Femur (tissue), 1 donor: ENCODE measurements at places on chromosomes 4 and X.
A peak's percentile ranks its signal among the peaks of the same experiment; 100 is the strongest.

DNA sequence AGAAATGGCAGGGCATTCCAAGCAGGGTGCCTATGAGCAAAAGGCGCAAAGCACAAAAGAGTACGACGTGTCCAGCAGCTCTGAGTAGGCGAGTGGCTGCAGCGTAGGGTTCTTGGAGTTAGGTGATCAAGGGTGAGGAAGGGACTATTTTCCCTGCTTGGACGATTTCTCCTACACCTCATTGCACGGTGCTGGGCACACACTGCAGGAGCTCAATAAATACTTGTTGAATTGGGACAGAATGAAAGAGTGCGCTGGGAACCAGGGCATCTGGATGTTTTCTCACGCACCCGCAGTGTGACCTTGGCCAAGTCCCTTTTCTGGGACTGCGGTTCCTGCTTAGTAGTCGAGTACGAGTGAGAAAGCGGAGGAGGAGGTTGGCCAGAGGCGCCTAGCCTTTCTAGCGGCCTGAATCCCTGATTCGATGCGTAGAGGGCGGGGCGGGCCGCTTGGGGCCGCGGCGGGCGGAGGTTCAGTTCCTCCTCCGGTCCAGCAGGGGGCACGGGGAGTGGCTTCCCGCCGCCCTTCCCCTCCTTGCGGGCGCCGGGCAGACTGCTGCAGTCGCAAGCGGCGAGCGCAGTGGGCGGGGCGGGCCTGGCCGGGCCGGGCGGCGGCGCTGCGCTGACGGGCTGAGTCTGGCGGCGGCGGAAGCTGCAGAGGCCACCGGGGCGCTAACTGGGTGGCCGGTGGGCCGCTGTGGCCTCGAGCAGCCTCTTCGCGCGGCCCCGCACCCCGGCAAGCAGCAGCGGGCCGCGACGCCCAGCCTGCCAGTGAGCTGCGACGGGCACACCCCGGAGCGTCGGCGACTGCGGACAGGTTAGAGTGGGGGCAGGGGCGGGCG, at the start of gene FAM199X:
Gene FAM199X (plus strand): TSS at position 560 of the 841 bp plus-strand sequence. CDS start 333 bp downstream, outside the sequence.
- DNase-seq, result peak; percentile 92

GRCh38 chrX:14942341-14942740, 69.1 kb downstream of the MOSPD2 start:
- DNase-seq, result no peak

GRCh38 chr4:86948276-86948675, 13.5 kb downstream of the AFF1 start:
- DNase-seq, result no peak

DNA sequence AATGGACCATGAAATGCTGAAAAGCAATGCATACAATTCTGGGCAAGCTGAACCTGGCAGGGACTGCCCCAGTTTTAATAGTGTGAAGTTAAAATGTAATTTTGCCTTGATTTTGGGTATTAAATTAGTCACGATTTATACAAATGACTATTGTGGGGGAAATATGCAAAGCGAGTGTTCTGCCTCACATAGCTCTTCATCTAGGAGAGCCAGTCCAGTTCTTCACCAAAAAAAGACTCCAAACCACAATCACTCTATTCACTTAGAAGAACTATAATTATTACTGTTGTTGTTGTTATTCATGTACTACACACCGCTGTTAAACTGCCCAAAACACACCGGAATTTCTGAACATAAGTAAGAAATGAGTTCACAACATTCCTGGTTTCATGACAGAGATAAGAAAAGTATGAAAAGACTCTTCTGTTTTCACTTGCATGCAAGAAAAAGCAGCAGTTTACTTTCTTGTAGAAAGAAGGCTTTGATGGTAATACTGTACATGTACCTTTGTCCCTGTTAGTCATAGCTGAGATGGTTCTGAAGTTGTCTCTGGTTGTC, 101.9 kb downstream of the QRFPR start:
- DNase-seq, result no peak

DNA sequence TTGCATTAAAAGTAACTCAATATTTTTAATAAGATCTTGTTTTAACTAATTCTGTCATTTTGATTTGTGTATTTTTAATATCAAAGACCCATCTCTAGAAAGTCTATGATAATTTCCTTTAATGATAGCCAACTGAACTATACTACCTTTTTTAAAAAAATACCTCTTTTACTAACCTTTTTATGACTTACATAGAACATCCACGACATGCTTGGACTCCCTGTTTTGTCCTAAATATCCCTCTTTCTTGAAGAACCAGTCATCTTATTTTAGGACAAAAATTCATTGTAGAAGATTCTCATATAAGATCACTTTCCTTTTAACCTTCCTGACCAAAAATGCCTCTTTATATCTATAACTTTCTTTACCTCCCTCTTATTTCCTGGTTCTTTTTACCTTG, 76.8 kb upstream of the GC start:
- no peak for DNase-seq

- no peak for DNase-seq
These were observed 5.7 kb downstream of the ELK1 start for GRCh38 chrX:47644557-47645091.

DNA sequence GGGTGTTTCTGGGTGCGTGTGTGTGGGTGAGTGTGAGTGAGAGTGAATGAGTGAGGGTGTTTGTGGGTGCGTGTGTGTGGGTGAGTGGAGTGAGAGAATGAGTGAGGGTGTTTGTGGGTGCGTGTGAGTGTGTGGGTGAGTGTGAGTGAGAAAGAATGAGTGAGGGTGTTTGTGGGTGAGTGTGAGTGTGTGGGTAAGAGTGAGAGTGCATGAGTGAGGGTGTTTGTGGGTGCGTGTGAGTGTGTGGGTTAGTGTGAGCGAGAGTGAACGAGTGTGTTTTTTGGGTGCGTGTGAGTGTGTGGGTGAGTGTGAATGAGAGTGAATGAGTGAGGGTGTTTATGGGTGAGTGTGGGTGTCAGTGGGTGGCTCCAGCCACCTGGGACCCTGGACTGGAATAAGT, 1676.1 kb upstream of the TENM3 start:
- DNase-seq, result no peak

- peak; percentile 73 for DNase-seq
These were observed at the start of gene UCHL1 for GRCh38 chr4:41256740-41257256. Gene UCHL1 (plus strand): TSS chr4:41256928. CDS start chr4:41256977, 49 bp downstream.

DNA sequence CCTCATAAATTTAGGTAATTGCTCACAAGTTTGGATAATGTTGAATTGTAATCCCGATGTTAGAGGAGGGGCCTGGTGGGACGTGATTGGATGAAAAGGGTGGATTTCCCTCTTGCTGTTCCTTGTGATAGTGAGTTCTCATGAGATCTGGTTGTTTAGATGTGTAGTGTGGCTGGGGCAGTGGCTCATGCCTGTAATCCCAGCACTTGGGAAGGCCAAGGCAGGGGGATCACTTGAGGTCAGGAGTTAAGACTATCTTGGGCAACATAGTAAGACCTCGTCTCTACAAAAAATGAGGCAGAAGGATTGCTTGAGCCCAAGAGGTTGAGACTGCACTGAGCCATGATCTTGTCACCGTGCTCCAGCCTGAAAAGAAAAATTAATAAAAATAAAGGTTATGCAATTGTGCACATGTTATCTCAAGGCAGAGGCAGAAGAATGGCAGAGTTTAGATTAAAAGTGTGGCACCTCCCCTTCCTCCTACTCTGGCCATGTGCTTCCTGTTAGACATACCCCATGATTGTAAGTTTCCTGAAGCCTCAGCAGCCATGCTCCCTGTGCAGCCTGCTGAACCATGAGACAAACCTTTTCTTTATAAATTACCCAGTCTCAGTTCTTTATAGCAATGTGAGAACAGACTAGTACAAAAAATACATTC, 36.5 kb downstream of the ERVMER34-1 start:
- no peak for DNase-seq

DNA sequence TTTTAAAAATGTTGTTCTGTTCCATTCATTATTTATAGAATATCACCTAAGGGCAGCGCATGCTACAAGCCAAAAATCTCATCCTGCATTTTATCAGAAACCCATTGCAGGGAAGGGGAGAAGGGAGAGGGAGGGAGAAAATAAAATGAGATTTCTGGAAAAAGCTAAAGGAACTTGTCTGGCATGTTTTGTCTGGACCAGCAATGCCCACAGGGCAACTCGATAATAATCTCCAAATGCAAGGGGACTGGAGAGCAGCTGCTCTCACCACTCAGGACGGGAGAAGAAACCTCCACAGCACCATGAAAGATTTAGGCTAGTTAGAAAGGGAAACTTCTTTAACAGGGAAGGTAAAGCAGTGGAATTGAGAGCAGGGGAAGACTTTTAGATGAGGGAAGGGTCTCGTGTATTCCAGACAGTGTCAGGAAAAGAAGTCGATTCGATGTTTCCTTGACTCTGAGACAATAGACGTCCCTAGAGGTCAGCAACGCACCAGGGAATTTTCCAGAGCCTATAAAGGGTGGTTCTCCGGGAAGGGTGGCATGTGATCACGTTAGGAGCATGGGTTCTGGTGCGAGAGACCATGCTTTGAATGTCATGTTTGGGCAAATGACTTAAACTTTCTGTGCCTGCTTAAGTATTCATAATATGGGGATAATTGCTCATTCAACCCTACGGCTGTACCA, 132.2 kb upstream of the NDP start:
- no peak for DNase-seq

GRCh38 chrX:133881893-133882292, 103.5 kb downstream of the GPC3 start:
- no peak for DNase-seq

DNA sequence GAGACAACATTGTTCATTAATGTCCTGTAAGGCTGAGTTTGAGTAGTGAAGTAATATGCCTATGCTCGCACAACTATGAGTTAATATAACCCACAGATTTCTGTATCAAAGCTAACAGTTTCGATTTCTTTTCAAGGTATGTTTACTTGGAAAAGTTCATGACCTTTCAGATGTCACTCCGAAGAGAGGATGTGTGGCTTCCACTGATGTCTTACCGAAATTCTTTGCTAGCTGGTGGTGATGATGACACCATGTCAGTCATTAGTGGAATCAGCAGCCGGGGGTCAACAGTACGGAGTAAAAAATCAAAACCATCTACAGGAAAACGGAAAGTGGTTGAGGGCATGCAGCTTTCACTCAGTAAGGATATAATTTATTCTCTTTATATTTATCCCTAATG, 124.9 kb downstream of the STAG2 start:
- no peak for DNase-seq

- DNase-seq, result no peak
These were observed 26.8 kb downstream of the SYNPO2 start for GRCh38 chr4:118915468-118915867.

DNA sequence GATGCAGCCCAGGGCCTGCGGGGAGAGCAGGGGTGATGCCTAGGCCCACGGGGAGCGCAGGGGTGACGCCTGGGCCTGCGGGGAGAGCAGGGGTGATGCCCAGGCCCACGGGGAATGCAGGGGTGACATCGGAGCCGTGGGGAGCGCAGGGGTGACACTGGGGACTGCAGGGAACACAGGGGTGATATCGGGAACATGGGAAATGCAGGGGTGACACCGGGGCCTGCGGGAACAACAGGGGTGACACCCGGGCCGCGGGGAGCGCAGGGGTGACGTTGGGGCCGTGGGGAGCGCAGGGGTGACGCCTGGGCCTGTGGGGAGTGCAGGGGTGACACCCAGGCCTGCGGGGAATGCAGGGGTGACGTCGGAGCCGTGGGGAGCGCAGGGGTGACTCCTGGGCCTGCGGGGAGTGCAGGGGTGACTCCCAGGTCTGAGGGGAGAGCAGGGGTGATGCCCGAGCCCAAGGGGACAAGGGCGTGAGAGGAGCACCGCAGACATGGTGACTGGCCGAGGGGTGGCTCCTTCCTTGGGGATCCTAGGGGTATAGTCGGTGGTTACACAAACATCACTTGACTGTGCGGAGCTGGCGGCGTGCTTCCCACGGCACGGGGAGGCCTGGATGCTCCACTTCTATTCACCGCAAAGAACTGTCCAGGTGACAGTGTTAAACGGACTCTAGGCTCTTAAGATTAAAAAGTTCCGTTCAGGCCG, 38.0 kb downstream of the GAK start:
- DNase-seq, result no peak

DNA sequence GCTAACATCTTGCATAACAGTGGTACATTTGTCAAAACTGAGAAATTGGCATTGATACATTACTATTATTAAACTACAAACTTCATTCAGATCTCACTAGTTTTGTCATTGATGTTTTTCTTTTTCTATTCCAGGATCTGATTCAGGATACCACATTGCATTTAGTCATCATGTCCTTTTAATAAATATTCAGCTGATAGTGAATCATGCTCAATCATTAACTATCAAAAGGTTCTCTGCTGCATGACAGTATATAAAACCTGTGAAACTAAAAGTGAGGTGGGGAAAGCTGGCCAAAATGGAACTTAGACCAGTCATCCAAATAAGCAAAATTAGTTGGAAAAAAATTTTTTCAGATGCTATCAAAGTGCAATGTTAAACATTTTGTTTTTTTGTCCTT, 28.1 kb upstream of the HS6ST2 start:
- no peak for DNase-seq

- no peak for DNase-seq
These were observed 3.2 kb upstream of the CLOCK start for GRCh38 chr4:55549888-55550287.

- DNase-seq, result peak; percentile 72
These were observed at the start of gene DDIT4L for GRCh38 chr4:100189820-100190642. Gene DDIT4L (minus strand): TSS chr4:100190468. CDS start chr4:100189983, 485 bp downstream.

DNA sequence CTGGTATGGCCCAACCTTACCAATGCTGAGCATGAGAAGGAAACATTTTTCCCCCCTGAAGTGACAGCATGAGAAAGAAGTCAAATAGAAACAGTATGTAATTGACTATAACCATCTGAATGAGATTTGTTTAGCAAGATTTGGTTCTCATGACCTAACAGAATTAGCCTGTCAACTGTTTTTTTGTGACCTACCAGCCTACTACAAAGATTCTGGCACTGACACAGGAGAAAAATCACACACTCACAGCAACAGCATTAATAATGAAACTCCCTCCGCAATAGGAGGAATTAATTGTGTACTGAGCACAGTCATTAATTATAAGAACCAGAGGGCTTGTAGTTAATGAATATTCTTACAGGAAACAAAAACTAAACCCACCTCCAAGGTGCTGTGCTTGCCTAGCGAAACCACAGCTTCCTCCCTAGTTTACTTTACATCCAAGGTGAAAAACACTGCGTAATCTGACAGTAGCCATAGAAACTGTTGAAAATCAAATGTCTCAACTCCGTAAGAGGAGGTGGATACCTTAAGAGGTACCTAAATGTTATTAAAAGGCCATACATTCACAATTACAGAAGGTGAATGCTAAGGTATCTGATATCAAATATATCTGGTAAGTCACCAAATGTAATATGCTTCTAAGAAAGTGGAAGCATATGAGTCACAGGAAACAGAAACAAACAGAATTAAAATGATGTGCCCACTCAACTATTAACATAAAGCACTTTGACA, 34.9 kb downstream of the MMRN1 start:
- DNase-seq, result no peak

GRCh38 chr4:24777536-24778463, 17.6 kb upstream of the SOD3 start:
- no peak for DNase-seq

- DNase-seq, result no peak
These were observed 3.0 kb downstream of the IL21 start for GRCh38 chr4:122617597-122618593.

- DNase-seq, result no peak
These were observed 122.4 kb downstream of the KIT start for GRCh38 chr4:54780149-54780495.

- DNase-seq, result no peak
These were observed 693.4 kb upstream of the INTU start for GRCh38 chr4:126939401-126939800.

- no peak for DNase-seq
These were observed 4.7 kb downstream of the KCND1 start for GRCh38 chrX:48966796-48967579.
